ENCODE measurements at places on chromosomes 7 and 10.

DNA sequence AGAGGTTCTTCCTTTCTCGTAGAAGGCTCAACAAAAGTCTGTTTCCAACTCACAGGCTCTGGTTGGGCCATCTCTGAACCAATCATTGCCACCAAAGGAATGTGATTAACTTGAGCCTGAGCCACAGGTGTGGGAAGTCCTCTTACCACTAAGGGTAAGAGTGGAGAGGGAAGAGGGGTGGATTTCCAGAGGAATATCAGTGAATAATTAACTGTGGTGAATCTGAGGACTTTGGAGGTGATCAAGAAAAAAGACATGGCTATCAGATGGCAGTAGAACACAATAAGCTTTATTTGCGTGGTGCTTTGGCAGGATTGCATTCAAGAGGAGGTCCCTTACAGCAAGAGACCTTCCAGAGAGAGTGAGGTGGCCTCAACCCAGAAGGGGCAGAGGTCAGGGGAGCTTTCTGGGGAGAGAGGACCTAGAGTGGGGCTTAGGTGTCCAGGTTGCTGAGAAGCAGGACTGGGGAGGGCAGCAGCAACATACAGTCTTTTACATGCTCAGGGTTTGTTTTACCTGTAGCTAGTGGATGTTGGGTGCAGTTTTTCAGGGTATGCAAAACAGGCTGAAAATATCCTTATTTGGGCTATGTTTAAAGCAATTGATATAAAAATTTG lies 61.4 kb downstream of the BBS9 start:
- no peak for DNase-seq

GRCh38 chr10:91022924-91023699 lies 102.2 kb upstream of the ANKRD1 start:
- DNase-seq, result no peak

DNA sequence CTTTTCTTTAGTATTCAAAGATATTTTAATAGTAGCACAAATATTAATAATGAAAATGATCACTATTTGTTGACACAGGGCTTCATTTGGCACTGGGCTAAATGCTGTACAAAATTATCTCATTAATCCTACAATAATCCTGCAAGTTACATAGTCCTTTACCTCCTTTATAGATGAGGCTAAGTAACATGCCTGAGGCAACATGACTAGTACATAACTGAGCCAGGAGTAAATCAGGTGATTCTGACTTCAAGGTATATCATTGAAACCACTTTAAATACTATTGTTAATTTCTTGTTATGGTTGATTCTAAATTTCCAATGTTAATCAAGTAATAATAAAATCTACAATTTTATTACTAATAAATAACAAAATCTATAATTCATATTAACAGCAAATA lies 39.8 kb downstream of the SEM1 start:
- no peak for DNase-seq

DNA sequence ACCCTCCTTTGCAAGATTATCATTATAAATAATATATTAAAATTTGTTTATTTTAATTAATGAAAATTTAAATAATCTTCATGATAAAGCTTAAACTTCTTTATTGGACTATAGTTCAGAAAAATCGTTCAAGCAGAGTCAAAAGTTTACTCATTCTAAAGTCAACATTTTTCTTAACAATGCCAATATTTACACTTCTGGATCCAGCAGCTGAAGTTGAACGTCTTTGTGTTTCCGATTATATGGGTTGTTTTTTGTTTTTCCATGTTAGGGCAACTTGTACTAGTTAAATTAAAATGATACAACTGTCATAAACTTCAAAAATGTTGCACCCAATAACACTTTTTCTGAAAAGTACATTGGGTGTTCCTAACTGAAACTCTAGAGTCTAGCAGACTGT lies 43.8 kb downstream of the GRB10 start:
- DNase-seq, result no peak

GRCh38 chr7:70072220-70072619 lies 473.9 kb downstream of the AUTS2 start:
- DNase-seq, result no peak

- DNase-seq, result no peak
Measured at GRCh38 chr10:78763651-78764395, 304.9 kb upstream of the ZMIZ1 start.

DNA sequence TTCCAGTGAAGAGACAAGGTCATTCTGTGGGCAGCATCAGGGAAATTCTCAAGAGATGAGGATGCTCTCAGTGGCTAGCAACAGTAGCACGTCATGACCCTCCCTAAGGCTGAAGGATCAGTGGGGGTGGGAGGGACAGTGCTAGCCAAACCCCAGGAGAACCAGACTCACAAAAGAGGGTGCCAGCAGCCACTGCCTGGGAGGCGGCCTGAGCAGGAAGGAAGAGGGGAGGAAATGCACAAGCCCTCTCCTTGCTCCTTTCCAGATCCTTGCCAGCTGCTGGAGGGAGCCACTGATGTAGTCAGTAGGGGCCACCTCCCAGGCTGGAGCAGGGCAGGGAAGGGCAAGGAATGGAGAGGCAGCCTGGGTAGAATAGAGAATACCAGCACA lies 302.7 kb downstream of the RPS24 start:
- no peak for DNase-seq

DNA sequence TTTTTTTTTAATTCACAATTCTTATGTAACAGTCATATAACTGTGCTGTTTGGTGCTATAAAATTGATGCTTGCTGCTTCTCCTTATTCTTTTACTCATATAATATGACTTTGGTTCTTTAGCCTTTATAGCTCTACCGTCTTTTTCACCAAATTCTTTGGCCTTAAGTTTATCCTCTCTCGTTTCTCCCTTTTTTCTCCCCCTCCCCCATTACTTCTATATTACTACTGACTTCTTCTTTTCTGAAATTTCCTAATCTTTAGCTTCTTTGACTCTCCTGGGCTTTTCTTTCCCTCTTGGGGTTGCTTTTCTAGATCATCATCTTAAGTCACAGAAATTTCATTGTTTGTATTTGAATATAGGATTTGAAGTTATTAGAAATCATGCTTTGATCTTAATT lies 3.8 kb downstream of the BCCIP start:
- DNase-seq, result no peak

- peak; percentile 92 for DNase-seq
Measured at GRCh38 chr7:6228361-6229229, 43.8 kb downstream of the CYTH3 start.

DNA sequence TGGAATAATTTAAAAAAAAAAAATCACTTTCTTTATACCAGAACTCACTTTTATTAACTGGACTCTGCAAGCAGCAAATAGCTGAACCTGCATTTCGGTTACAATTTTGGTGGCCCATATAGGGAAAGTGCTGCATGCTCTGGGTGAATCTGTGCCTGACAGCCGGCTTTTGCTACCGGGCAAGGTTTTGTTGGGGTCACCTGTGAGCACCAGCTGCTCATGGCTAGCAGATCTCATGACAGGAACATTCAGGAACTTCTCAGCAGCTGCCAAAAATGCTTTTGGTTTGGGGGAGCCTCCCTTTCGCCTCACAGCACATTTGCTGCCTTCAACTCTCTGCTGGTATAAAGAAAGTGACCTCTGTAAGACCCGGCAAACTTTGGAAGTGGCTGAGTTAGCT lies 13.2 kb upstream of the CREB3L2 start:
- DNase-seq, result no peak

DNA sequence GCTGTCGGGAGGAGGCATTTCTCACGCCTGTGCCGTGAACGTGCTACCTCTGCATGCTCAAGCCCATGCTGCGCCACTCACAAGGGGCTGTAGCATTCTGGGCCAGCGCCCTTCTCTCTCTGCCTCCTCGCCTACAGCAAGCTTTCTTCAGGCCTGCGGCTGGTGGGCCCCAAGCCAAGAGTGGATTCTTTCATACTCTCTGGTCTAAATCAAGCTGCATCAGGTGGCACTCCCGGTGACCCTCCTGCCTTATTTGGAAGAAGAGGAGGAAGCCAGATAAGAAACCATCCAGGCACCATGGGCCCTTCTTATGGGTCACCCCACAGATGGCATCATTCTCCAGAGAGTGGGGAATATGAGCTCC lies 86.7 kb upstream of the DUSP5 start:
- no peak for DNase-seq

DNA sequence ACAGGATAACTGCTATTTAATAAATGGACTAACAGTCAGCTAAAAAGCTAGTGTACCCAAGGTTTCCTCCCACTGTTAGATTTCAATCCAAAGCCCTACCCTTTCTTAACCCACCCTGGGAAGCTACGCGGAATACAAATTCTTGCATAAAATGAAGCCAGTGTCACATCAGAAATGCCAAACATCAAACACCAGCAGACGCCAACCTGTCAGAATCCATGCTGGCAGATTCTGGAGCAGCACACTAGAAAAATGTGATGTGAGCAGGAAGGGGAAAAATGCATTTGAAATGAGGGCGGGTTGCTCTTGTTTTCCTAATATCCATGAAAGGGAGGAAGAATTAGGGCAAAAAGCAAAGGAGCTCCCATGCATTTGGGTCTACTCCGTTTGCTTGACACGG lies 16.1 kb upstream of the JCAD start:
- no peak for DNase-seq

DNA sequence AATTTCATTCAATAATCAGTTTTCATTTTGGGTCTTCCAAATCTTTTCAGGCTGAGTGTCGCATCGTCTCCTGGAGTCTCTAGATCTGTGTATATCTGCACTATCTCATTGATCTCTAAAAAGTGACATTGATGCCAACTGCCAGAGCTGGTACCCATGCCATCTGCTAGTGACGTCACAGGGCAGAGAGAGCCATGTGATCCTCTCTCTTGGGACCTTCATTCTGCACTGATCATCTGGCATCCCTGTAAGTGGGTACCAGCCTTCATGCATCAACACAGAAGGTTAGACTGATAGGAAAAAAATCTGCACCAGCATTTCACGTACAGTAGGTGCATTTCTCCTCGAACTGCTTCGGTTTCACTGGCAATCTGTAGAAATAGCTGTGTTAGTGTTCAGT lies at the start of gene NEUROD6:
NEUROD6 (minus strand) TSS at position 124 of the 400 bp plus-strand sequence. CDS start 1,458 bp downstream, outside the sequence.
- peak; percentile 9 for DNase-seq

DNA sequence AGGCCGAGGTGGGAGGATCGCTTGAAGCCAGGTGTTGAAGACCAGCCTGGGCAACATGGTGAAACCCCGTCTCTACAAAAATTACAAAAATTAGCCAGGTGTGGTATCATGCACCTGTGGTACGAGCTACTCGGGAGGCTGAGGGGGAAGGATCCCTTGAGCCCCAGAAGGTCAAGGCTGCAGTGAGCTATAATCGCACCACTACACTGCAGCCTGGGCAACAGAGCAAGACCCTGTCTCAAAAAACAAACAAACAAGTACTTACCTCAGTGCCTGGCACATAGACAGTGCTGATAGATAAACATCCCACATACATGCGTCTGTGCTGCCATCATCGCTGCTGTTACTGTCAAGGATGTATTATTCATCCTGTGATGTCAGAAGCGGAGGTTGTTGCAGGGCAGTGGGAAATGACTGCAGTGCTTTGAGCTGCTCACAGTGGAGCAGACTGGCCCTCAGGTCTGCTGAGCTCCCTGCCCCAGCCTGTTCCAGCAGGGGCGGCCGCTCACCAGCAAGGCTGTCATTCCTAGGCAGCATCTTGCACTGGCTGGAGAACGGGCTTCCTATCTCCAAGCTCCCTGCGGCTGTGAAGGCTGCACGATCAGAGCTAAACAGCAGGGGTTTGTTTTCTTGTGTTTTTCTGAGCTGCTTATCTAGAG lies 18.6 kb downstream of the FOXK1 start:
- DNase-seq, result no peak

DNA sequence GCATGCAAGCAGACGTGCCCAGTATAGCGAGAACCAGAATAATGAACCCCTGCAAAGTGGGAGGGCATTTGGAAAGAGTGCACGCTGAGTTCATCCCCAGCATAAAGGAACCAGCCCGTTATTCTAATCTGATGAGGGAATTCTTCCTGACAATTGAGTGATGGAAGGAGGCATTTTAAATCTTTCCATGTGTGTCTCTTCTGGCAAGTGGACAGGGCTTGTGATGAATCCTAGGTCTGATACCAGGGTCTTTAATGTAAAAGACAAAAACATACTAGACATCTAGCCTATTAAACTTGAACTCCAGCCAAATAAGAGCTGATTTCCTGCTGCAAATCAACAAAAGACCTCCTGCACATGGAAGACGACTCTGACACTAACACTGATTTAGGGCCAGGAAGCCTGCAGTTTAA lies 301.2 kb downstream of the DPP6 start:
- DNase-seq, result no peak

DNA sequence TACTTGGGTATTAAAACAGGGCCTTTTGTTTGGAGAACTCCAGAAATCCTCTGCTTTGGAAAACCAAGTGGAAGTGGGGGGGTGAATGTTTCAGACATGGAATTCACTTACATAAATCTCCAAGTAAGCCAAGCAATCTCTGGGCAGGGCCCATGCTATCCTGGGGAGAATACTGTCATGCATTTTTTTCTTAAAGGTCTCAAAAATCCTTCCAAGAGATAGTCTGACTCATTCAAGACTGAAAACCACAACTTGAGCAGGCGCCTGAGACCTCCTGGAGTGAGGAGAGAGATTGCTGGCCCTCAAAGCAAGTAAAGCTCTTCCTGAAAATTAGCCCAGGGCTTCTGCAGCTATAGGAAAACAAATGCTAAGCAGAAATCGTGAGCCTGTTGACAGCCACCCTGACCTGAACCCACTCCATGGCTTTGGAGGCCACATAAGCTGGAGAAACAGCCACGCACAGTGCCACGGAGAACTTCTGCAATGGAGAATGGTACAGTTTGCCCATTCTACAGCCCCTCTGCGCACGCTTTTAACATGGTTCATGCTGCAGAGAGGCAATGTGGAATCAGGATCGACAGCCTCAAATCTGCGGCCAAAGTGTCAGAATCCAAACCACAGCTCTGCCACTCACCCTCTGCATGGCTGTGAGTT lies 203.1 kb upstream of the AUTS2 start:
- DNase-seq, result no peak

- no peak for DNase-seq
Measured at GRCh38 chr7:91517201-91517785, 253.1 kb downstream of the FZD1 start.

- DNase-seq, result no peak
Measured at GRCh38 chr10:70602665-70603448, at the start of gene PRF1. PRF1 (minus strand) TSS chr10:70602741; CDS start chr10:70600902, 1,839 bp downstream.

GRCh38 chr7:27994639-27995038 lies 186.0 kb downstream of the JAZF1 start:
- DNase-seq, result no peak

DNA sequence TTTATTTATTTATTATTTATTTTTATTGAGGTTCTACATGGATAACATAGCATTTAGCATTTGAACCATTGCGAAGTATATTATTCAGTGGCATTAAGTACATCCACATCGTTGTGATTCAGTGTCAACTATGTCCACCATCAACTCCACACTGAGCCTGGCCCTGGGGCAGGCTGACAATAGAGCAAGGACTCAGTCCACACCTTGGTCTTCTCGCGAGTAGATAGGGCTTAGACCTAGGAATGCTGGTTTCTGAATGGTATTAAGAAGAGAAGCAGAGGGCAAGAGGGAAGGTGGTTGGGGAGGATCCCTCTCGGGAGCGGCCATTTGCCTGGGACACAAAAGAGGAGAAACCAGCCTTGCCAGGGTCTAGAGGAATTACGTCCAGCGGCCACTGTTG lies 599.2 kb upstream of the MGMT start:
- no peak for DNase-seq
